ENCODE measurements at places on chromosomes 2 and 18.

DNA sequence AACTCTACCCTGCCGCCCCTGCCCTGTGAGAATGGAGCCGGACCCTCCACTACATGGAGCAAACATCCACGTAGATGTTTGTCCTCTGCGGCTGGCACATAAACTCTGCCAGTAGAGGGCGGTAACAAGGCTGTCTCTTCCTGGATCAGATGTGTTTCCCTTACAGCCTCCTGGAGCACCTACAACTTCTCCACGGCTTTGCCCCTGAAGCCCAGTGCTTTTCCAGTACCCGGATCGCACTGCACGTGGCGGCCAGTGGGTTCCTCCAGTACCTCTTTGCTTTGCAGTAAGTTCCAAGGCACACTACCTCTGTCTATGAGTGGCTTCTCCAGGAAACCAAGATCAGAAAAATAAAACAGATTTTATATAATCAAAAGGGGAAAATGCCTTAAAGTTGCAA is 651.3 kb downstream of the DCDC2C start:
- no peak for DNase-seq

- no peak for DNase-seq
Measured at GRCh38 chr2:127695491-127696472, 5.5 kb upstream of the SFT2D3 start.

DNA sequence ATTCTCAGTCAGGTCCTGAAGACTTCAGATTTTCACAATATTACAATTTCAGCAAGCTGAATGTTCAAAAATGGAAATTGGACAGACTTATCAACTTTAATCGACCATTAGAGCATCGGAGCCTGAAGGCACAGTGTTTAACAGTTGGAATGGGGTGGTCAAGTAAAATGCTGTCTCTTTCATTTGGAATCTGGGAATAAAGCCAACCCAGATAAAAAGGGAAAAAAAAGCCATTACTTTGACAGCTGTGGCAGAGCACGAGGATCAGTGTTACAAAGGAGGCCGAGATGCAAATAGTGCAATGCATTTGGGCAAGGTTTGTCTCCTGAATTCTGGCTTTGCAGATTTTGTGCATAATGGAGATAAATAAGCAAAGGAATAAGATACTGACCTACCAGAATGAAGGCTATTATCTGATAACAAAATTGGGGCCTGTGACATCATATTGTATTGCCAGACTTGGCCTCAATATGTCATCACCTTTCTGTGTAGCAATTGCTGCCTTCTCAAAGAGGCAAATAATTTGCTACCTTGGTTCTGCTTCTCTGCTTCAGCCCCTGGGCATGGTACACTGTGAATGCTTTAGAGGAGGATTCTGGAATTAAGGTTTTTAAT is 277.5 kb upstream of the KLHL29 start:
- DNase-seq: no peak

- DNase-seq: no peak
Measured at GRCh38 chr2:8251291-8251690, 430.6 kb upstream of the ID2 start.

DNA sequence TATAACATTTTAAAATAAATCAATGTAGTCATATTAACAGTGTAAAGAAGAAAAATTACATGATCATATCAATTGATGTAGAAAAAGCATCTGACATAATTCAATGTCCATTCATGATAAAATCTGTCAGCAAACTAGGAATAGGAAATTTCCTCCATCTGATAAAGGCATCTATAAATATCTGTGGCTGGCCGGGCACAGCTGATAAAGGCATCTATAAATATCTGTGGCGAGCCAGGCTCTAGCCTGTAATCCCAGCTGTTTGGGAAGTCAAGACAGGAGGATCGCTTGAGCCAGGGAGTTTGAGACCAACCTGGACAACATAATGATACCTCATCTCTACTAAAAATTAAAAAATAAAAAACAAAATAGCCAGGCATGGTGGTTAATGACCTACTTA is 18.1 kb upstream of the RANBP2 start:
- DNase-seq: no peak

DNA sequence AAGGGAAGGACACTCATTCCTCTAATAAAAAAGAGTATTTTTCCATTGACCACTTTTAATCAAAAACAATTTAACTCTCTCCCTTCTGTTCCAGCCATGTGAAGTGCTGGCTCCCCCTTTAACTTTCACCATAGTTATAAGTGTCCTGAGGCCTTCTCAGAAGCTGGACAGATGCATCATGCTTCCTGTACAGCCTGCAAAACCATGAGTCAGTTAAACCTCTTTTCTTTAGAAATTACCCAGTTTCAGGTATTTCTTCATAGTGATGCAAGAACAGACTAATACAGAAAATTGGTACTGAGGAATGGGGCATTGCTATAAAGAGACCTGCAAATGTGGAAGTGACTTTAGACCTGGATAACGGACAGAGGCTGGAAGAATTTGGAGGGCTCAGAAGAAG is 643.6 kb upstream of the DDX18 start:
- no peak for DNase-seq

- DNase-seq: no peak
Measured at GRCh38 chr2:42933824-42934254, 141.5 kb upstream of the HAAO start.

DNA sequence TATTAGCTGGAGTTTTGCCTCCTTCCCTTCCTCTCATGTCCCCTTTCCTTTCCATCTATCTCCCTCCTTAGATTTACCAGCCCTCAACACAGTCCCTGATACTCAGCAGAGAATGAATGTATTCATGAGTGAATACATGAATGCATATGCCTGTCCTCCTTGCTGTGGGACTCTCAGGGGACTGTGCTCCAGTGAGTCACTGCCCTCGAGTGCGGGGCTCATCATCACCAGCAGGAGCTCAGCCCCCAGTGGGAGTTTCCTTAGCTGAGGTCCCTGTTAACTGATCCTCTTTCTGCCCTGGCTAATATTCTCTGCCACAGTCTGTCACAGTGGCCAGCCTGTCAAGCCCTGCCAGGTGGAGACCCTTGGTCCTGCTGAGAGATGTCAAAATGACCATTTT is 104.9 kb upstream of the LHCGR start:
- no peak for DNase-seq

GRCh38 chr2:175064797-175065196 is 59.6 kb upstream of the CHN1 start:
- DNase-seq: no peak

DNA sequence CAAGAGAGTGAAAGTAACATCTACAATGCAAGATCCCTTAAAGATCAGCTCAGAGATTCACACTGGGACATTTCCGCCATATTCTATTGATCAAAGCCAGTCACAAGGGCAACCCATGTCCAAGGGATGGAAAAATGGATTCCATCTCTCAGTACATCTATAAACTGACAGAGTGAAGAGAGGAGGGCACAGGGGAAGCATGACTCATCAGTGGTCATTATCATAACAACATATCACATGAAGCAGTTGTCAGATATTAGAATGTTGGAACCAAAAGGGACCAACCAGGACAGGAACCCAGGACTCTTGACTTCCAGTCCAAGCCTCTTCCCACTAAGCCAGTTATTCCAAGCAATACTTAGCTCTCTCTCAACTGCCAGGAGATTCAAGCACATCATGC is 54.9 kb upstream of the IGFBP2 start:
- no peak for DNase-seq

DNA sequence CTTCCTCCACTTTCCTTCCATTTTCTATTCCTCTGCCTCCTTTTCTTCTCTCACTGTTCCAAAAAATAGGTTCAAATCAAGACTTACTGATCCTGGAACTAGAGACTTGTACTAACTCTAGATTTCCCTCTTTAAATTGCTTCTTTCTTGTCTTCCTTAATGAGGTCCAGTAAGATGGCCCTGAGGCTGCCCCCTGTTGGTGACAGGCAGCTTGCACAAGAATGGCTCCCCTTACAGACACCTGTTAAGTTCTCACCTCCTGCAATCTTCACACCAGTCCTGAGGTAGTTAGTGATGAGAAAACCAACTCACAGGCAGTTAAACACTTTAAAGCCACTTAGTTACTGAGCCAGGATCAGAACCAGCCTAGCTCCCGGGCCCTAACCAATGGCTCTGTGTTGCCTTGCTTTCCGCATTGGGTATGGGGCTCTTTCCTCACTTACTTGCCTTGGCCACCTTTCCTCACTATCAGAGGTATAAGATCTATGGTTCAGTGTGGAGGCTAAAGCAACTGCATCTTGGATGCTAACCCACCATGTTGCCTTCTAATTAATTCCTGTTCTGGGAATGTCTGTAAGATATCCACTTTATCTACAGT is 130.6 kb downstream of the AKAIN1 start:
- no peak for DNase-seq

GRCh38 chr18:6949800-6950586 is 167.6 kb downstream of the LAMA1 start:
- no peak for DNase-seq

All from activated CD8-positive, alpha-beta memory T cell treated with anti-CD3 and anti-CD28 coated beads for 24 hours (primary cell).